Hematopoietic multipotent progenitor cell treated with erythropoietin and hydrocortisone succinate and interleukin-3 and kit ligand, for 8 days (in vitro differentiated cells): ENCODE measurements at places on chromosomes 16 and 17.

GRCh38 chr16:12435730-12436129 is 368.0 kb downstream of the CPPED1 start:
- no peak for DNase-seq

DNA sequence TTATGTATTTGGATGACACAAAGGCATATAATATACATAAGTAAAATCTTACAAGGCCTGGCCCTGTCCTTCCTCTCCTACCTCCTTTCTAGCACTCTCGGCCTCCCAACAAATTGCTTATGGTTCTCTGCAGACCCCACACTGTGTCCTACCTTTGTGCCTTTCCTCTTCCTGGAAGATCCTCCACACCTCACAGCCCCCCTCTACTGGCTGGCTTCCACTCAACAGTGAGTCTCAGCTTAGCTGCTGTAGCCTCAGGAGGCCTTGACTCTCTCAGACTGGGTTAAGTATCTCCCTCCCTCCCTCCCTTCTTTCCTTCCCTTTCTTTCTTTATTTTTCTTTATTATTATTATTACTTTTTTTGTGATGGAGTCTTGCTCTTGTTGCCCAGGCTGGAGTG is 8.3 kb upstream of the SLC52A1 start:
- no peak for DNase-seq

DNA sequence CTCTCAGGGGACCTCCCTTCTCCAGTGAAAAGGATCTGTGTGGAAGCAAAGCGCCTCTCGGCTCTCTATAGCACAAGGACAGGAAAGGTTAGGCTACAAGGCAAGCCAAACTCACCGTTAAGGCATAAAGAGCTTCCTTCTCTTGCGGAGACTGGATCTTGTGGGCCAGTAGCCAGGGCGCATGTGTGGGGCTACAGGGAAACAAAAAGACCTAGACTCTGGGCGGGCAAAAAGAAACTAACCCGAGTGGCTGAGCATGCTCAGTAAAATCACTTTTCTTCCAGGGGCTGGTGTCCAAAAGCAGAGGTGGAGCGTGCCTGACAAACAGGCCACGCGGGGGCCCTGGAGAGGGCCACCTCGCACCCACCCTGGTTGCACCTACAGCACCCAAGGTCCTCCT is 16.1 kb downstream of the GGA2 start:
- DNase-seq = no peak

DNA sequence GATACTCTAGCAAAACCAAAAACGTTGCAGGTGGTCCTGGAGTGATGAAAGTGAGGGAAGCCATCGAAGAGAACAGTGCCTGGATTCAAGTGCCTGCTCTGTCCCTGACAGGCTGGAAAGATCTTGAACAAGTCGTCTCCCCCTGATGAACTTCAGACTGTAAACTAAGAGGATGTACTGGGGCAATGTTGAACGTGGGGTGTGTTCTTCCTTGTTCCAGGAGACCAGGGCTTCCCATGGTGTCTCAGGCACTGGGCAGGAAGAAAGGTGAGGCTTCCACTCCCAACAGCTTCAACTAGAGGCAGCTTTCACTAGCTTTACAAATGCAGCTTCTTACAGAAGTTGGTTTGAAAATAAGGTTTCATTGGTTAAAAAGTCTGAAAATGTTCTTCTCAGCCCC is 21.4 kb upstream of the NF1 start:
- no peak for DNase-seq

DNA sequence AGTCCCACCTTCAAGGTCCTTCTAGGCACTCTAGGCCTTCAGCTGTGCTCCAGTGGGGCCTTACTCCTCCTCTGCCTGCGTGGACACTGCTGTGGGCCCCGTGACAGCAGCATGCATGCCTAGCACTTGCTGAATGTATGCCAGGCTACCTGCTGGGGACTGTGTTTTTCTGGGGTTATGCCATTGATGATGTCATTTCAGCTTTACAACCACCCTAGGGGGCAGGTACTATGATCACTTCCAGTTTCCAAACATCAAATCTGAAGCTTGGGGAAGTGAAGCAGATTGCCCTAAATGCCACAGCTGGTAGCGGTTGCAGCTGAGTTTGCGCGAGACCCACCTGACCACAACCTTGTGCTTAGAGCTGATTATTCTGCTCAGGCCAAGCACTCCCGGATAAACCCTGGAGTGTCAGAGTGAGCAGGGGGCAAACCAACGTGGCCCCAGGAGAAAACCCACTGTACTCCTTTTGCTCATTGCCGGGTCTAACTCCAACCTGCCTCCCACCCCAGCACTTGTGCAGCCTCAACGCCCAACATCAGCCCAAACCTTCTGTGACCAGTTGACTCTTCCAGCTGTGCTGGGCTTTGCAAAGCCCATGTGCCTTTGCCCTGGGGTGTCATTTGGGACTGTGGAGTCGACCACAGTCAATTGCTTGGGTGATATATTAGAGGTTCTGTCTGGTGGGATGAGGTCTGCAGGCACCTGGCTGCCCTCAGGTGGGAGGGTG is 168.4 kb downstream of the ENGASE start:
- no peak for DNase-seq

DNA sequence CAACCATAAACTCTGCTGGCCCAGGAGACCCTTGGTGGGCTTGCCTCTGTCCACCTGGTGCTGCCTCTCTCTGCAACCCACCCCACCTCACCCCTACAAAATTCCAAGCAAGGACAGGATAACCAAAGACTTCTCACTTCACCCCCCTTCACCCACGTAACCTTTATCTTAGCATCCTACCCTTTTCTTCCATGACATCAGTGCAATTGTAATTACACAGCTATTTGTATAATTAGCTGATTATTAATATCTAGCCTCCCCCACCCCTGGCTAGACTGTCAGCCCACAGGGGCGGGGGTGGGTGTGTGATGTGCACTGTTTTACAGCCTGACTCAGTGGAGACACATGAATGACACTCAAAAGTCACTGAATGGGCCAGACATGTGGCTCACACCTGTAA is 262.2 kb downstream of the MRTFB start:
- no peak for DNase-seq

GRCh38 chr16:55835581-55835980 is 2.7 kb upstream of the CES1 start:
- DNase-seq = no peak

GRCh38 chr16:13631213-13631767 is 288.7 kb upstream of the ERCC4 start:
- DNase-seq = no peak

DNA sequence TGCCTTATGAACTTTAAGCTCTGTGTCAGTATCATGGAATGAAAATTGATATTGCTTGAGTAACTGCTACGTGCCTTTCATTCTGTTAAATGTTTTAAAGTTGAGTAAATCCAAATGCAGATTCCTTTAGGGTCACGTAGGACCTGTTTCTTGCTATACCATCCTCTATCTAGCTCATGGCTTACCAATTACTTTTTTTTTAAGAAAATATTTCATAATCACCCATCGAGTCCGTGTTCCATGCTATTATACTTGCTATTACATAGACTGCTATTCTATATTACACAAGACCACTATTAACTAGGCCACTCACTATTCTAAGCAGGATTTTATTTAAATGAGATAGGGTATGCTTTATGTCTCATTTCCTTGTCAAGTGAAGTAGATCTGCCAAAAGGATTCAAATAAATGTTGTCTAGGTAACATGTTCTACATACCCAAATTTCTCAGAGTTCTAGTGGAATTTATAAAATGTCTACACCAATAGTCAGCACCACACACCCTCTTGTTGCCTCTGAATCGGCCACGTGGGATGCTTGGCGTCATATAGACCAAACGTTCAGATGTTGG is 11.9 kb downstream of the ANKFN1 start:
- DNase-seq = no peak

DNA sequence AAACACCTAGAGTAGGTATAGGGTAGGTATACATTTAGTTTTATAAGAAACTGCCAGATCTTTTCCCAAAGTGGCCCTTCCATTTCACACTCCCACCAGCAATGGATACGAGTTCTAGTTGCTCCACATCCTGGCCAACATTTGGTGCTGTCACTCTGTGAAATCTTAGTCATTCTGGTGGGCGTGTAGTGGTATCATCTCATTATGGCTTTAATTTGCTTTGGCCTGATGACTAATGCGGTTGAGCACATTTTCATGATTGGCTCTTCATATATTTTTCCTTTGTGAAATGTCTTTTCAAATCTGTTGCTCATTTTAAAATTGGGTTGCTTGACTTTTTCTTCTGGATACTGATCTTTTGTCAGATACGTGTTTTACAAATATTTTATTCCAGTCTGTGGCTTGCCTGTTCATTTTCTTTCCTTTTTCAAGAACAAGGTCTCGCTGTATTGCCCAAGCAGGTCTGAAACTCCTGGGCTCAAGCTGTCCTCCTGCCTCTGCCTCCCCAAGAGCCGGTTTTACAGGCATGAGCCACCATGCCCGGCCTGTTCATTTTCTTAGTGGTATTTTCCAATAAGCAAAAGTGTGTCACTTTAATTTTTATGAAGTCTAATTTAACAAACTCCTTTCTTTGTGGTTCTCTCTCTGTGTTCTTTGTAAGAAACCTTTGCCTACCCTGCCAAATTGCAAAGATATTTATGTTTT is 192.4 kb downstream of the SEC14L1 start:
- DNase-seq = peak; percentile 15

GRCh38 chr17:81553018-81553615 is 964 bp upstream of the FAAP100 start:
- DNase-seq = peak; percentile 92

DNA sequence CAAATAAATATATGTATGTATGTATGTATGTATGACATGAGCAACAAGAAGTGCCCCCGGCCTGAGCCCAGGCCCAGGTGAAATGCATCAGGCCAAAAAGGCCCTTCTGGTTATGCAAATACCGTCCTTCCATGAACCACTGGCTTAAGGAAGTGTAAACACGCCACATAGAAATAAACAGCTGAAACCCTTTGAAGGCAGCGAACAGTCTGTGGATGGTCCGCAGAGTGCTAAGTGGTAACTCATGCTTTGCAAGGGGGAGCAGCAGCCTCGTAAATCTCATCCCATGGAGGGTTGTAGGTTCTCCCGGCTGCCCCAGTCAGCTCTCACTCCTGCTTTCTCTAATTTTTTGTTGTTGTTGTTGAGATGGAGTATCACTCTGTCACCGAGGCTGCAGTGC is 36.7 kb downstream of the COTL1 start:
- no peak for DNase-seq

DNA sequence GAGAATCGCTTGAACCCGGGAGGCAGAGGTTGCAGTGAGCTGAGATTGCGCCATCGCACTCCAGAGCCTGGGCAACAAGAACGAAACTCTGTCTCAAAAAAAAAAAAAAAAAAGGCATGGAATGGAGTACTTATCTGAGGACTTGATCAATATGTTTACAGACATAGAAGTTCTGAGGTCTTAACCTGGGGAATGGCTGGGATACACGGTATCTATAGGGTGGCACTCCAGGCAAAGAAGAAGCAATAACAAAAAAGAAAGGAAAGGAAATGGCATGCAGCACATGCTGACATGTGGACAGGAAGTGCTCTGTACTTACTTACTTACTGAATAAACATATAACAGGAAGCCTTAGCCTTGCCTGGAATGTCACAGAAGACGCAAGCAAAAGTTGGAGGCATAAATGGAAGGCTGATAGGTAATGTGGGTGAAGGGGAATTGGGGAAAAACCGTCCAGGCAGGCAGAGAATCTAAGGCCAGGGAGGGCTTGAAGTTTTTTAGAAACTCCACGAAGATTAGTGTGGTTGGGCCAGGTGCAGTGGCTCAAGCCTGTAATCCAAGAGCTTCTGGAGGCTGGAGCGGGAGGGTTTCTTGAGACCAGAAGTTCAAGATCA is 10.1 kb upstream of the SPOP start:
- DNase-seq = no peak

GRCh38 chr17:37848690-37849616 is 75.3 kb upstream of the TBC1D3K start:
- DNase-seq = peak; percentile 17

DNA sequence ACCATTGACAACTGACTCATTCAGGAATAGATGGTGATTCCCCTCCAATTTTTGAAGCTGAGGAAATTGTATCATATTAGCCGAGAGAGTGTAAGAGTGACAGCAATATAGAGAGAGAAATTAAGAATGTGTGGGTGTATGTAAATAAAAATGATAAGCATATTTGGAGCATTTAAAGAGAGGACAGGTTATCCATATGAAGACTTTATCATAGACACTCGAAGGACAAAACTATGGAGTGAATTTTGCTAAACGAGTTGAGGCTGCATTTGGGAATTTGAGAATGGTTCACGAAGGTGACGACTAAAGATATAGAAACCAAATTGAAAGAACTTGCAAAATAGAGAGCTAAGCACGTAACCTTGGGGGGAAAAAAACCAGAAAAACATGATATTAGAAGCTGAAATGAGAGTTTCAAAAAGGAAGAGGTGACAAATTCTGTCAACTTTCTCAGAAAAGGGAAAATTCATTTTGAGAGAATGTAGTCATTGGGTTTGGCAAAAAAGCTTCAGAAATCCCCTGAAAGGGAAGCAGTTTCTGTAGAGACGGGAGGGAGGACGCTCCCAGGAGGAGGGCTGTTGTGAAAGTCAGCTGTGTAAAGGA is 129.7 kb downstream of the KCNJ2 start:
- DNase-seq = no peak

GRCh38 chr17:46092991-46093390 is 93.9 kb downstream of the STH start:
- no peak for DNase-seq

- no peak for DNase-seq
Observed at GRCh38 chr16:82005027-82005830, 6.0 kb downstream of the SDR42E1 start.

GRCh38 chr16:47424846-47425245 is 36.0 kb downstream of the ITFG1 start:
- DNase-seq = no peak

DNA sequence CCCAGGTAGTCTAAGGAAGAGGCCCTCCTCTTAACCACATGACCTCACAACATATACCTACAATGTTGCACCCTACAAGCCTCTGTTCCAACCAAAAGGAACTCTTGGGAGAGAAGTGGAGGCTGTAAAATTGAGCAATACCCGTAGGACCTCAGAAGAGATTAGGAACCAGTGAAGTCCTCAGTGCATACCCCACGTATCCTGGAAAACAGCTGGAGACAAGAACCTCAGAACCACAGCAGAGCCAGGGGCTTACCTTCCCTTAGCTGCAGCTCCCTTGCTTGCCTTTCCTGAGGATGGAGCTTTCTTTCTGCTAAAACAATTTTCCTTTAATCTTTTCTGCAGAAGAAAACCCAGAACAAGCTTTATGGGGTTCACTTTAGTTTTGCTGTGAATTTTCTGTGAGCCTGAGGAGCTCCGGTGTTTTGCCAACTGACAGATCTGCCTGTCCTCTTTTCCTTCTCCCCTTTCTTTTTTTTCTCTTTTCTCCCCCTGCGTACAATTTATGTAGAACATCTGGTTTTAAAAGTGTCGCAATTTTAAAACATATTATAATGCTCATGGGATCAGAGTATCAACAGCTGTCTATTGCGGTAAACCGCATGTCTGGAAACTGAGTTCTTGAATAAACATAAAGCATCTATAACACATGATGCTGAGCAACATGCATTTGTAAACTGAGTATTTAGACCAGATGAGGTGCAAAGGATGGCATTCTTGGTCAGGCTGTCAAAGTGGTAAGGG is 226.4 kb upstream of the MAF start:
- no peak for DNase-seq

DNA sequence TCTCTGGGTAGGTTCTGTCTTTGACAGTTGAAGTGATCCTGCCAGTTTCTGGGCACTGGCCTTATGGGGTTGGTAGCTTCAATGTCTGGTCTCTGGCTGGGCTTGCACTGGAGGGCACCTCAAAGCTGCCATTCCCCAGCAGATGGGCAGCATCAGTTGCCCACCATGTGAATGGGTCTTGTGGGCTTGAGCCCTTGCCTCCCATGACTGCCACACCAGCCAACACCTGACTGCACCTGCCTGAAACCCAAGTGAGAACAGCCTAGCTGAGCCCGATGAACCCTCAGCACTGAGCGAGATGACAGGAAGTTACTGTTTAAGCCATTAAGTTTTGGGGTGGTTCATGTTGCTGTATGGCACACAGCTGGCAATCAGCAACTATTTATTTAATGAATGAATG is 69.1 kb upstream of the AXIN2 start:
- DNase-seq = no peak
